ENCODE measurements at places on chromosomes 12 and 14.

DNA sequence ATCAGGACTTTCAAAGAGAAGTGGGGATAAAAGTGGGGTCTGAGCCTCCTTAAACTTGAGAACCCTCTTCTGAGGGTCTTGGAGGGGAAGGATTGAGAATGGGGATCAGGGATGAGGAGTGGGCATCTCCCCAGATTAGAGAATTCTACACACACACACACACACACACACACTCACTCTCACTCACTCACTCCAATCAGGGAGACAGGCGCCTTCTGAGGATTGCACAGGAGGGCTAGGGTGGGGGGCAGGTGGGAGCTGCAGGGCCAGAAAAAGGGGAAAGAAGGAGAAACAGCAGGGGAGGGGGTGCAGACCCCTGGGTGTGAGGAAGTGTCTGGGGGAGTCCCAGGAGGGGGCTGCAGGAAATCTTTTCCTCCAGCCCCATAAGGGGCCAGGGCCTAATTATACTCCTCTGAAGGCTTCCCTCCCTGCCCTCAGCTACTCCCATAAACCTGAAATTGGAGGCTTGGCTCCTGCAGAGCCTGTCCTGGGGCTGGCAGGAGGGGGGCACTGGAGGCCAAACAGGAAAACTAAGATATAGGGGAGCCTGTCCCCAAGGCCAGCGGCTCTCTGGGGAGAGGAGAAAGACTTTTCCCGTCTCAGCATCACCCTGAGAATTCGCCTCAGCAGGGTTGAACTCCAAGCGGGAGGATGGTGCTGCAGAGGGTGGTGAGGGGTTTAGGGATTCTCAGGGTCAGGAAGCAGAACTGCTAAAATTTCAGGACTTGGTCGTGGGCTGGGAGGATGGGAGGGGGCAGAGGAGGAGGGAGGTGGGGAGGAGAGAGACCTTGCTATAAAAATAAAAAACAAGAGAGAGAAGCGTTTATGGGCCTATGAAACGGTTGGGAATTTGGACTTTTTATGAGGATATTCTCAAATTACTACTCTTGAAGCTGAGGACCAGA lies 1.6 kb downstream of the HOXC9 start:
- DNase-seq = no peak

GRCh38 chr14:73462048-73462715 lies 3.8 kb upstream of the NUMB start:
- no peak for DNase-seq

- DNase-seq = no peak
These were observed 43.7 kb upstream of the ELK3 start for GRCh38 chr12:96150442-96150841.

GRCh38 chr12:105378911-105379310 lies 48.4 kb downstream of the C12orf75 start:
- no peak for DNase-seq

DNA sequence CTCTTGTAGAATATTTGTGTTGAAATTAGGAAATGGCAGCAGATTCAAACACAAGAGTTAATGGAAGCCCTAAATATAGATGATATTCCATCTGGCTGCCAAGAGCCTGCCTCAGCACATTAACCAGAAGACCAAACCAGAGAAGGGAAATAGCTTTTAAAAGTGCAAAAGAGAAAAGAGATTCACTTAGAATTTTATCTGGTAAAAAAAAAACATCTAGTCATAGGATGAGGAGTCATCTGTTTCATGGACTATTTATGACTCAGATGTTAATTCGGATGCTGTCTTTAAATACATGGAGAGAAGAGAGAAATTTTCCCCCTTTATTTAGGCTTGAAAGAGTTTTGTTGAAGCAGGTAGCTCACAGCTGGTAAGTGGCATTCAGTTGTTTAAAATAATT lies 201.6 kb upstream of the NUDT4 start:
- DNase-seq = no peak

GRCh38 chr12:112270673-112271072 lies 111.6 kb downstream of the HECTD4 start:
- no peak for DNase-seq

DNA sequence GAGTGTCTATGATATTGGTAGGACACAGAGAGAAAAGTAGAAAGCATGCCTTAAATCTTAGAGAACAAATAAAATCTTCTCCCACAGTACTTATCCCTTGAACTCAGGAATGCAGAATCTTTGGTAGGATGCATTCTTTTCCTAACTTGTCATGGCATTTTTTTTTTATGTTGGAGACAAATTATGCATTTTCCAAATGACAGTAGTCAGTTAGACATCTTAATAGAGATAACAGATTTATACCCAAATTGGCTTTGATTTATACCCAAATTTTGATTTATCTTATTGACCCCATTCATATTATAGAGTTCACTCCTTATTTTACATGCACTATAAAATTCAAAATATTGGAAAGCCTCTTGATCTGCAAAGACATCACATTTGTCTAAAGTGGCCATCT lies 132.9 kb downstream of the CNTN1 start:
- no peak for DNase-seq

DNA sequence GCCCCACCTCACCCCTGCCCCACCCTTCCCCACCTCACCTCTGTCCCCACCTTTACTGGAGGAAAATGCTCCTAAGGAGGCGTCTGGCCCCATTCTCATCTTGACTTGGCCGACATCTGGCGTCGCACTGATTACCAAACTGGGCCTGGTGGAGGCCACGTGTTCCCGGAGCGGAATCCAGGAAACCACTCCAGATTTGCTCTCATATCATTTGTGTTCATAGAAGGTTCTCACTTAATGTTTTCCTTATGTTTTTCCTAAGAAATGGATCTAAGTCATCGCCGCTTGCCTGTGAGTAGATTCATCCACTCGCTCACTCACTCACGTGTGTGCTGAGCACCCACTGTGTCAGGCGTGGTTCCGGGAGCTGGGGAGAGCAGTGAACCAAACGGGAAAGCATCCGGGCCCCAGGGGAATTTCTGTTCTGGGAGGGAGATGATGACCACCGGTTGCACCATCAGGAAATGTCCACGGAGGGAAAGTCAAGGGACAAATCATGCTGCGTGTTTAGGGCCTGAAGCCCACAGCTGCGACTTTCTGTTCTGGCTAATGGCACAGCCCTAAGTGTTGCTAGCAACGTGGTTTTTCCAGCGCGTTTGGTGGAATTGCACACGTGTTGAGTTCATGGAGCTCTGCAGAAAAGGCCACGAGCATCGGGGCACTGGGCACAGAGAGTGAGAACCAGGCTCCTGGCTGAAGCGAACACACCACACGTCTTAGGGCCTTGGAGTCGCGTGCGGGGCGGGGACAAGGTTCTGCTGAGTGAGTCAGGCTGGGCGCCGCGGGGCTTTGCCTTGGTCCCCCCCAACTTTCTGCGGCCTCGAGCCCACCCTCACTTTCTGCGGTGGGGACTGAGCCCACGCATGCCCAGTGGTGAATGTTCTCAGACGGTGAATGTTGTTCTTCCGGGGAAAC lies 57.7 kb downstream of the ADGRD1 start:
- no peak for DNase-seq

DNA sequence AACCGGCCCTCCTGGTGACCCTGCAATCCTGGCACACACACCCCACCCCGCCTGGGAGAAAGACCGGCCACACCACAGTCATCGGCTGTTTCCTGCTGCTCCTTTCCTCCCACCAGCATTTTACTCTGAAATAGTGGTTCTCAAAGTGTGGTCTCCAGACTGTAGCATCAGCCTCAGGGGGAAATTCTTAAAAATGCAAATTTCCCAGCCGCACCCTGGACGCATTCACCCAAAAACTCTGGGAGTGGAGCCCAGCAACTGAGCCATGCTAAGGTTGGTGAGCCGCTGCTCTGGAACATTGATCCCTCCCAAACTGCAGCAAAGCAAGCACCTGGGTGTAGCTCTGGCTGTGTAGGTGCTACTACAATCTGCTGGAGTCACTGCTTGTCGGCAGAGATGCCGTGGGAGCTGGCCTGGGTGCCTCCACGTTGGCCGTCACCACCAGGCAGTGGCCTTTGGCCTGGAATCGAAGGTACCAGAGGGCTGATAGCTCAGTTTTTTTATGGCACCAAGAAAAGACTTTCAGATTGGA lies 38.4 kb upstream of the BCL2L14 start:
- DNase-seq = no peak

DNA sequence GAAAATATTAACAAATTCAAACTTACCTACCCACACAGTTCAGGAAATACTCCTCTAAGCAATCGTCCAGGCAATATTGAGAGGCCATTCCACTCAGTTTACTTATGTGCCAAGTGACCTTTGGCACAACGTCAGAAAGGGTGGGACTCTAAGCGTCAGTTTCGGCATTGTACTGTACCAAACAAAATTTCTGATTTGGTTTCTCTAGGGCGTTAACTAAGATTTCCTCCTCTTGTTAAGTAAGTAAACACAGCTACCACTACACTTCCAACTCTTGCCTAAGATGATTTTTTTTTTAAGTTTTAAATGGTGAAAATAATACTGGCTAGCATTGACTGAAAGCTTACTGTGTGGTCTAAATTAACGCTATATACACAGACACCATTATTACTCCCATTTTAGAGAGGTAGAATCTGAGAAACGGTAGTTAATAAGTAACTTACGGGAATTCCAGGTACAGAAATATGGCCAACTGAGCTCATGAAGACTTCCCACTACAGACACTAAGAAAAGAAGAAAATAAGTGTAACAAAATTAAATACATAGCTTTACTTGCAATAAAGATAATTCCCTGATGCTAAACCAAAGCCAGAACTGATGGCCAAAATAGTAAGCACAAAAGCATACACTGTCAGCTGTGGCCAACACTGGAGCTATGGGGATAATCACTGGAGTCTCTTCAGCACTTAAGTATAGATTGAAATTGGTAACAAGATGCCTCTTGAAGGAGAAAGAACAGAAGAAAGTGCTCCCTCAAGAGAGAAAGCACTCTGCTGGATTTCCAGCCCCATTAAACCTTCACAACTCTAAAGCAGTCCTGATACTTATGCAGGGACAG lies 76.1 kb downstream of the EPS8 start:
- DNase-seq = no peak

DNA sequence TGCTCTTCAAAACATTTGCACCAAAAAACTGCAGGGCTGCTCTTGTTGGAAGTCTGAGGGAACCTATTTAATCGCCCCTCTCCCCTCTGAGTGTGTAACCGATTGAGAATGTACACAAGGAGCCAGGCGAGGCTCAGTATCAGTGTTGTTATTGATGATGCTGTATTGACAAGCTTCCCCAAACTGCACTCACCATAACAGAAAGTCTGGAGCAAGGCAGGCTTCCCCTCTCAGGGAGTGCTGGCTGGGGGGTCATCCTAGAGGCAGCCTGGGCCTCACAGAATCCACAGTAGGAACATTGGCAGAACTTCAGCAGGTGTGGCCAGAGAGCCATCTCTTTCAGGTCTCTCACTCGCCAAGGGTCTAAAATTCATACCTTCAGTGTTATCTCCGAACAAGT lies 58.1 kb upstream of the TUNAR start:
- DNase-seq = no peak

GRCh38 chr14:58805605-58806409 lies 168.0 kb downstream of the DACT1 start:
- DNase-seq = no peak

GRCh38 chr14:60206837-60207533 lies 41.8 kb upstream of the DHRS7 start:
- no peak for DNase-seq

DNA sequence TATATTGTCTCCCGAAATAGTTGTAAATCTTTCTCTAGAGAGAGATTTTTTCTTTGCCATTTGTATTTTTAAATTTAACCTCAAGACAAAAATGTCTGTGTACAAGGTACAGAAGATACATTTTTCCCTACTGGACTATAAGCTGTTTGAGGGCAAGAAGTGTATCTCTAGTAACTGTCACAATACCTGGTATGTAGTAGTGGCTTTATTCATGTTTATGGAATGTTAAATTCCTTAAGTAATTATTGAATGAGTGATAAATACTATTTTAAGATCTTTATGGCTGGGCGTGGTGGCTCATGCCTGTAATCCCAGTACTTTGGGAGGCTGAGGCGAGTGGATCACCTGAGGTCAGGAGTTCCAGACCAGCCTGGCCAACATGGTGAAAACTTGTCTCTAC lies 24.4 kb upstream of the CDK17 start:
- DNase-seq = no peak

DNA sequence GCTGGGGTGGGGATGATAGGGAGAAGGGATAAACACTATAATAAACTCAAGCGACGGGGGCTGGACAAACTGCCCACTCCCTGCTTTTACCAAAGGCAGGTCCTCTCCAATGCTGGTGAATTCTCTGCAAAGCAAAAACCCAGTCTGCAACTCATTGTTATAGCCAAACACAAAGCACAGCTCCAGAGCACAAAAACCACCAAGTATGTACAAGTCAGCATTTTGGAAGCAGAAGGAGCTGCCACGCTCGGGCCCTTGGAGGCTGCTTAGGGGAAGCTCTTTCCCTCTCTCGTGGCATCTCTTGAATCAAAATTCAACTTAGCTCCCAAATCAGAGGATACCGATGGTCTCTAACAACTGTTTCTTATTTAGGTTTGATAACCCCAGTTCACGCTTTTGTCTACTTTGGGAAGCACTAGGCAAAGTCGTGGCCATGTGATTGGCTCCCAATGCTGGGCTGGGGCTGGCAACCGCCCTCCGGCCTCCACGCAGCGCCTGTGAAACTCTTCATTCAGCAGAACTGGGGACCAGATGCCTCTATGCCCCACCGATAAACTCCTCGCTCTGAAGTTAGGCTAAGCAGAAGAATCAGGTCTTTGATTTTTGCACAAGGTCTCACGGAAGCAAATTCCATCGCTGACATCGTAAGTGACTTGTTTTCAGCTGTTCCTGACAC lies 158.5 kb upstream of the FOXN3 start:
- no peak for DNase-seq
